ENCODE measurements at places on chromosomes 6 and 20.

- DNase-seq = no peak
These were observed 669 bp upstream of the TMEM30A start for GRCh38 chr6:75285283-75285639.

DNA sequence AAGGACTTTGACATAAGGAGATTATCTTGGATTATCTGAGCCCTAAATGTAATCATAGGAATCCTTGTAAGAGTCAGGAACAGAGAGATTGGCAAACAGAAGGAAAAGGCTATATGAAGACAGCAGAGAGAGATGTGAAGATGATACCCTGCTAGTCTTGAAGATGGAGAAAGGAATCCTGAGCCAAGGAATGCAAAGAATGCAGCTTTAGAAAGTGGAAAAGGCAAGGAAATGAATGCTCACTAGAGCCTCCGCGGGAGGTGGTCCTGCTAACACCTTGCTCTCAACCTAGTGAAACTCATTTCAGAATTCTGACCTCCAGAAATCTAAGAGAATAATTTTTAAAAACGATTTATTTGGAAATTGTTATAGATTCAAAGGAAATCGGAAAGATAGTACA lies 117.1 kb downstream of the TBXT start:
- DNase-seq = no peak

DNA sequence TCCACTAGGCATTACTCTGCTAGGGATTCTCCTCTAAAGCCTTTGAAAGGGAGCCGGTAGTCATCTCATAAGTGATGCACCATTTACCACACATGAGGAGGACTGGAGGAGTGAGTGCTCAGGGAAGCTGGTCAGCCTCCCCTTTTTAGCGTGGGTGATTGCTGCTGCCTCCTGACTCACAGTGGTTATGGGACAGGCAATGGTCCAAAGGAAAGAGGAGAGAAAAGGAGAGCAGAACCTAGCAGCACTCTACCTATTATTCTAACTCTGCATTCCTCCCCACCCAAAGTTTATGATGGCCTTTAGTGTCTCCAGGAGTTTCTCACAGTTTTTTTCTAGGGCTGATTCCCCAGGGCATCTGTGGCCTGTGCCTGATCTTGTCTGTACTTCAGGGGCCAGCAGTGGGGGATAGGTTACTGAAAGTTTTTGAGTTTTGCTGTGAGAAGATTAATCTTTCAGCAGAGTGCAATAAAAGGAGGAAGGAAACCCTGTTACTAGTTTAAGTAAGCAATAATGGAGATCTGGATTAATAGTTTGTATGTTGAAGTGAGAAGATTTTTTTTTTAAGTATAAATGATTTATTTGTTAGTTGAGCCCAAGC lies 36.4 kb upstream of the GCLC start:
- DNase-seq = no peak

DNA sequence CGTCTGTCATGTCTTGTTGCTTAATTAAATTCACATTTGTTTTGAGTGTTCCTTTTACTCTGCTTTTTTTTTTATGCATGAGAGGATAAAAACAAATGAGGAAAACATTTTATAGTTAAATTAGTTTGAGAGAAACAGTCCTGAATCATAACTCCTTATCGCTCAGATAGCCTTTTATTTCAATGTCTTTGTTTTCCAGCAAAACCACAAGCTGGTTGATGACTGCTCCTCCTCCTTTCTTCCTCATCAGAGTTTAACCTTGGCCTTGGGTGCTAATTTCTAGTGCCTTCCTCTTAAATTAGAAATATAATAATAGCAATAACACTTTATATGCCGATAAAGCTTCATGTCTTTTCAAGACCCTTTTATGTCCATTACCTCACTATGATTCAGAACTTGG lies 3.1 kb downstream of the NOX3 start:
- DNase-seq = no peak

DNA sequence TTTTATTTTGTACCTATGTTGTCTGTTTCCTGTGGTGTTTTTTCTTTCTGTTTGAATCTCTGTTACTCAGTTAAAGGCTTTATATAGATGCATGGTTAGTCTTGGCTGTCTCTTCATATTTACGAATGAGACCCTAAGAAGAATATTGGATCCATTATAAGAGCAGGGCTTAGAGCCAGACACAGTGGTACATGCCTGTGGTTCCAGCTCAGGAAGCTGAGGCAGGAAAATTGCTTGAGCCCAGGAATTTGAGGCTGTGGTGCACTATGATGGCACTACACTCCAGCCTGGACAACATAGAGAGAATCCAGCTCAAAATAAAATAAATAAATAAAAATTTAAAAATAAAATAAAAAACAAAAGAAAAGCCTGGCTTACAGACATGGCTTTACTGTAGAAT lies 211.1 kb downstream of the SOD2 start:
- DNase-seq = no peak

DNA sequence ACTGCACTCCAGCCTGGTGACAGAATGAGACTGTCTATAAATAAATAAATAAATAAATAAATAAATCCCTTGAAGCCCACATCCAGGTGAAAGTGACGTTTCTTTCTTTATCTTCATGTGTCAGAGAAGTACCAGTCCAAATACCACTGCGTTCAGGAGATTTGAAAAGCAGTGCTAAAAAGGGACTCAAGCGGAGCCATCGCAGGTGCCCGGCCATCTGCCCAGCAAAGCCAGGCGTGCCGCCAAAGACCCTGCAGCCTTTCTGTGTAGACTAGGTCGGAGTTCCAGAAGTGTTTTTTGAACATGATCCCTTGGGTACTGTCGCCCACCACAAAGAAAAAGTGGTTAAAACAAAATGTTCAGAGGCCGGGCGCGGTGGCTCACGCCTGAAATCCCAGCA lies 65.7 kb upstream of the CEP85L start:
- DNase-seq = no peak

GRCh38 chr20:4017051-4017712 lies 1.8 kb upstream of the RNF24 start:
- no peak for DNase-seq

DNA sequence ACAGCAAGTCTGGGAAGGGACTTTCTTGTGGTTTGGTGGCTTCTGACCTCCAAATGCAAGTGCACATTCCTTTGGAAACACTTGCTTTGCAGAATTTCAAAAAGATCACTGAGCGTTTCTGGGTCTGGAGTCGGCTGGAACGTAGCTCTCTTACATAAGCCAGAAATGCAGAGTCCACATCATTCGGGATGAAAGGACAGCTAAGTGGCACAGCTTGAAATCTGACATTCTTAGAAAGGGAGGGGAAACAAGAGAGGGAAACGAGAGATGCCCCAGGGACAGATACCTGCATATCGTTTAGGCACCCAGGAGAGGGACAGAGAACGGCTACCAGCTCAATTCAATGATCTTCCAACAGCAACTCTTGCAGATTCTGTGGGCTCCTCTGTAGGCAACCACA lies 118.7 kb downstream of the NFATC2 start:
- DNase-seq = no peak

GRCh38 chr6:40587240-40588069 lies at the start of gene LRFN2:
Gene LRFN2 (minus strand): TSS chr6:40587364.
- no peak for DNase-seq

Data from cortex of kidney (tissue), 1 donor.